ENCODE measurements at places on chromosomes 12 and 14.
A peak's percentile ranks its signal among the peaks of the same experiment; 100 is the strongest.

DNA sequence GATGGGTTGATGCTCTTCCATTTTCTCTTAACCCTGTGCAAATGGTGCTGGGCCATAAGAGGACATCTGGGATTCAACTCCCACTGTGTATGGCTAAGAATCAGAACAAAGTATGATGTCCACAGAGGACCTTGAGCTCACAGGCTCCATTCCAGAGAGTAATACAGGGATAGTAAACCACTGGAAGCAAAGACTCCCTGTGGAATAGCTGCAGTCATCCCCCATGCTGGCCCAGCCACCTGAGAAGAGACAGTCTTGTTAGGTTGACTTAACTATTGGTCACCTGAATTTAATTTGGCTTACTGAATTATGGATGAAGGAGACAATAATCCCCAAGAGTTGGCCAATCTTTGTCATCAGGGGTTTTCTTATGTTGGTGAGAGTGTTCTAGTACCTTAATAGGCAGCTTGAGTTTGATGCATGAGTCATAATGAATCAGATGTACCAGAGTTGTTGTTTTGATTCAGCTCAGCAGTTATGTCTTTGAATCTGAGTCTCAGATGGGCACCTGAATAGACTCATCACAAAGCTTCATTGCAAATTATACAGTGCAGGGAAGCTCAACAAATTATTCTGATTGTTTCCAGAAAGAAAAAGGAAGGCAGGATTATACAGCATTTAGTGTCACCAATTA, 122.7 kb downstream of the SSPN start:
- DNase-seq = no peak

- DNase-seq = no peak
Observed at GRCh38 chr12:114384739-114385138, 21.2 kb downstream of the TBX5 start.

DNA sequence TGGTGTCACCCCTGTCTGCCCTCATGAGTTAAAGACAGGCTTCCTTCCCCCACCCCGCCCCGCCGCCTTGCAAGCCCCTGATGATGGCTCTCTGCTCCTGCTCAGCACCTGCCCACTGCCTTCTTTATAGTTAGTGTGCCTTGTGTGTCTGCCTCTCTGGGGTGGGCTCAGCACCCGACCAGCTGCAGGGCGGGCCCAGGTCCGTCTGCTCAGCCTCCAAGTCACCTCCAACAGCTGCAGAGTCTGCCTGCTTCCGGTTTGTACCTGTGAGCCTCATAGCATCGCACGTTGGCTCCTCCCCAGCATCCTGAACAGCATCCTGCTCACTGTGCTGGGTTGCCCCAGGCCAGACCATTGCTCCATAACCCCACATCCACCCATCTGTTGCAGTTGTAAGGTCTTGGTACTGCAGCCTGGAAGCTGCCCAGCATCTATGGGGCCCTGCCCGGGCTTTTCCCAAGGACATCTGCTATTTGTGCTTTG, 3.5 kb downstream of the TGFB3 start:
- peak; percentile 51 for DNase-seq

DNA sequence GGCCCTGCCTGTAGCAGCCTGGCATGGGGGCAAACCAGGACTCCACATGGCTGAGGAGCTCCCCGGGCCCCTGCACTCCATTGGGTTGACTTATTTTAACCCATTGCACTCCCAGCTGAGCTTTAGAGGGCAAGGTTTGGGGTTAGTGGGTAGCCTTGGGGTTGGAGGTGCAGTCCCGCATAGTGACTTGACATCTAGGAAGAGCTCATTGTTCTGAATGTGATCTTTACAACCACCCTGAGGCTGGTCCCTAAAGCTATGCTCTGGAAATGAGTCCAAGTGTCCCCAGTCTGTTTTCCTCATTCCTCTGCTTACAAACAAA, 36.4 kb downstream of the NFKBIA start:
- no peak for DNase-seq

DNA sequence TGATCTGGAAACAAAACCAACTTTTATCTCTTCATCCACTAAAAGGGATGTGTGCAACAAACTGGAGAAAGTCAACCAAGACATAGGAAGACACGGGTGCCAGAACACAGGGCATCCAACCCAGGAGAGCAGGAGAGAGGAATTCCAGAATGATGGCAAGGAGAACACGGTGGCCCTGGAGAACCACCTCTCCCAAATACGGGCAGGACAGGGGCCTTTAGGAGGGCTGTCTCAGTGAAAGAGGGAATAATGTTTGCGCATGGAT, 93.4 kb upstream of the EGLN3 start:
- DNase-seq = no peak

GRCh38 chr12:122090759-122091515, 12.4 kb downstream of the MLXIP start:
- DNase-seq = no peak

- DNase-seq = no peak
Observed at GRCh38 chr12:68900241-68900640, 32.7 kb downstream of the CPM start.

- DNase-seq = no peak
Observed at GRCh38 chr14:72612041-72612440, 281.9 kb downstream of the DPF3 start.

GRCh38 chr12:15966426-15966825, 55.3 kb downstream of the DERA start:
- DNase-seq = no peak

- DNase-seq = no peak
Observed at GRCh38 chr12:1857086-1857485, 36.7 kb downstream of the LRTM2 start.

- no peak for DNase-seq
Observed at GRCh38 chr12:14892726-14893505, 7.3 kb upstream of the MGP start.

- no peak for DNase-seq
Observed at GRCh38 chr12:67893022-67893580, 96.1 kb upstream of the IFNG-AS1 start.

GRCh38 chr14:78851189-78851588, 681.0 kb downstream of the NRXN3 start:
- no peak for DNase-seq

DNA sequence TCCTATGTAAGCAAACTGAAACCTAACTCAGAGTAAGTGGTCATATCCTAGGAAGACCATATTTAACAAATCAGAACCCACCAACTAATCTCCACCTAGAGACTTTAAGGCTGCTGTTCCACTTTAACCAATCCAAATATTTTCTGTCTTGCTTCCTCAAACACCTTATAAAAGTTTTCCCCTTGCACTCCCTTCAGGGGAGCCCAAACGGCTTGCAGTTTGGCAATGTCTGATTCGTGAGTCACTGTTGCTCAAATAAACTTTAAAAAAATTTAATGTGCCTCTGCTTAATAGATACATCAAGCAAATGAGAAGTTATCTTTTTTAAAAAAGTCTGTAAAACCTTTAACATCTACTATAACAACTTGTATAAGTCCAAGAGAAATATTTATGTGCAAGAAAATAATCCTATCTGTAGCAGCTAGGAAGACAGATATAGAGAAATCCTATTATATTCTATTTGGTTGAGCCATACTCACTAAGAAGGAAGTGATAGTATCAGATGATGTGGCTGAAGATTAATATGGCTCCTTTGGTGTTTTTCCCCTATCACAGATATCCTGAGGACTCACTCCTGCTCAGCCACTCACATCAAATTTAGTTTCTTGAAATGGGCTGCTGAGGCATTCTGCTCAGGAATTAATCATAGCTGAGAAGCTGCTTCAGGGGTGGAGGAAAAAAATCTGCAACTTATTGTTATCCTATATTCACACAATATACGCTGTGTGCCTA, 65.1 kb upstream of the DUSP6 start:
- no peak for DNase-seq

DNA sequence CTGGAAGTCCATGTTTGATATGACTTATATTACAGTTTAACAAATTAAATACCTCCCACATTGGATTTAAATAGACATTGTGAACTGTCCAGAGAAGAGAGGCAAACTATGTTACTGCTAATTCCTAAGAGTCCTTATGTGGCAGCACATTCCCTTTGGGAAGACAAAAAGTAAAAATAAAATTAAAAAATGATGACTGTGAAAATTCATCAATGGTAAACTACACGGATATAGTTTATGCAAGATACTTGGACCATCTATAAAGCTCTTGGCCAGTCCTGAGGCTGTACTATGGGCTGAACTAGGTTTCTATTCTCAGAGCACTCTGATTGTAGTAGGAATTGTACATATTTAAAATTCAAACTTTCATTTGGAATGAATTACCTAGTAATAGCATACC, 206.4 kb downstream of the LRRK2 start:
- no peak for DNase-seq

DNA sequence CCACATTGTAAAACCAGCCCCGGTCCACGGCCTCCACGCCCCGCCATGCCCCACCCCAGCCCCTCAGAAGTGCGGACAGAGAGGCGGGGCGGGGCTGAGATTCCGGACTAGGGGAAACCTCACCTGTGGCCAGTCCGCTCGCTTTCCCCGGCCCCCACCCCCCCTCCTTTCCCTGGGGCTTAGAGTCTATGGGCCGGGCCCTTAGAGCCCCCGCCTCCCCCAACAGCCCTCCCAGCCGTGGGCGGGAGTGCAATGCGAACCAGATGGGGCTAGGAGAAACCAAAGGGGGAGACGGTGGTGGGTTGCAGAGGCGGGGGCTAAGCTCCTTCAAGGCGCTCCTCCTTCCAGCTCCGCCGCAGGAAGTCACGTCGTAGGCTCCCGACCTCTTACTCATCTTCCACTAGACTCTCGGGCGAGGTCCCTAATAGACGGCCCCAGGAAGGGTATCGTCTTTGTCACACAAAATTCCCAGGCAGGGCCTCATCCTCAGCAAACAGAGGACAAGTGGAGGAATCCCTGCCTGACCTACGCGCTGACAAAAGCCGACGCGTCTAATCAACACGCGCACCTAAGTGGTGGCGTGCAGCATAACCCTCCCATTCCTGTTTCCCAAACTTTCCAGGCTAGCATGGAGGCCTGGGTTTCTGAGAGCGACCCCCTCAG, 1.1 kb upstream of the NAB2 start:
- peak; percentile 78 for DNase-seq

DNA sequence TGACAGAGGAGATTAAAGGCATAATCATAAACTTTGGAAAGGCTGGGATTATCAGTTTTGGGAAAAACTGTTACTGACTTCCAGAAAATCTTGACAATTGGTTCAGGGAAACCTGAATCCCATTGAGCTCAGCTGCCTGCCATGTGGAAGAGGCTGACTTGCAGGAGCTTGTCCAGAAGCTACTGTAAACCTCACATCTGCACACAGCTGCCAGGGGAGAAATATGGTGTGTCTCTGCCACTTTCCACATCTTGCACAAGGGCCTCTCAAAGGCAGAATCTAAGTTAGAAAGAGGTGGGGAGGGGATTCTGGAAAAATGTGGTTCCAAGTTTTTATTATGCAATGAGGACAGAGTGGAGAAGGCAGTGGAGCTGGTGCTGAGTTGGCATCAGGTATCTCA, 8.7 kb upstream of the BHLHE41 start:
- DNase-seq = no peak

DNA sequence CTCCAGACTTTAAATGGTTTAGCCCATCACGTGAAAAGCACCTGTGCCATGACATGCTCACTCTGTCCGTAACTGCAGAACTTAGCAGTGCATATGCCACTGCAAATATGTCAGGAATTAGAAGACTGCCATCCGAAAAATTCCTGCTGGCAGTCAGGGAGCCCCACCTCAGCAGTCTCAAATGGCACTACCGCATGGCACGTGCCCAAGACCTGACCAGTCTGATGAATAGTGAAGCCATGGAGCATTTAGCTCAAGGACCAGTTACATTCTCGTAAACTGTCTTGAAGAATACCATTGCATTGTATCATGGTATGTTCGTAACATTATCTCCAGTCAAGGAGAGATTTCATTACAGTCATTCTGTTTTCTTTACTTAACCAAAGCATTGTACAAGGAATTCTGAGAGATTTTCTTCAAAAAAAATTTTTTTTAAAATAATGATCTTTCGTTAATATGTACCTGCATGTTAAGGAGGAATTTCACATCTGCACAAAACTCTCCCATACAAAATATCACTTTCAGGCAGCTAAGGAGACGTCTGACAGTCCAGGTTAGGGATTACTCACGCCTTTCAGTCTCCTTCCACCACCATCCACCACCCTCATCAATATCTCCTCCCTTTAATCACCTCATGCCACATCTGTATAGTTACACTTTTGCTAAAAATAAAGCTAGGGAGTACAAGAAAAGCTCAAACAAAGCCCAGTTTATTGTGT, 138.5 kb downstream of the ANO2 start:
- no peak for DNase-seq

- no peak for DNase-seq
Observed at GRCh38 chr14:53517270-53517960, 364.3 kb upstream of the DDHD1 start.

- DNase-seq = no peak
Observed at GRCh38 chr12:128449146-128449894, 182.3 kb downstream of the TMEM132C start.

DNA sequence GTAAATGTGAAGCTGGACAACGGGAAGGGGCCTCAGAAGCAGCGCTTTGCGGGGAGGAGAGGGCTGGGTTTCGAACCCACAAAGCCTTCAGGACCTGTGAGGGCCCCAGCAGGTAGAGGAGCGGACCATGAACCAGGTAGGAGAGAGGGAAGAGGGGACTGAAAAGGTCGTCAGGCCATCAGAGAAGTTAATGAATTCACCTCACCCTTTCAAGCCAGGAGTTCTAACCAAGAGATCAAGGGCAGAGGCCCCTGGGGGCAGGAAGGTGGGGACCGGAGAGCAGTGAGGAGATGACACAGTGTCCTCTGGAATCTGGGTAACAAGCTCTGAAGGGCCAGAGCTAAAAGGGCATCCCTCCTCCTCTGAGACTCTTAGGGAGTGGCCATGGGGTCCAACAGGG, 19.4 kb downstream of the SERPINA1 start:
- DNase-seq = no peak

GRCh38 chr12:114982760-114983159, 298.8 kb upstream of the TBX3 start:
- DNase-seq = no peak

DNA sequence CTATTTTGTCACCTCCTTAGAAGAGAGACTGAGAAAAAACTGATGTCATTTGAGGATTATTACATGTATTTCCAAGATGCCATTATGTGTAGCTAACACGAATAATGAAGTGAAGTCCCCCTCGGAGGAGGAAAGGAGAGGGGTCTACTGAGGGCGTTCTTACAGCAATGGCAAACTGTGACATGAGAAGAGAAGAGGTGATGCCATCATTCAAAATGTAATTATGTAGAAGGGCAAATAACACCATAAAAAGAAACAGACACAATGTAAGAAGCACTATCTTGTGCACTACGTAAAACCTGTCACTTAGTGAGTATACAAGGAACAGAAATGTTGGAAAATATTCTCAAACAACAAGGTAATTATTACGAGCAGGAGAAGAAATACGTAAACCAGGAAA, 126.5 kb downstream of the NELL2 start:
- DNase-seq = no peak

DNA sequence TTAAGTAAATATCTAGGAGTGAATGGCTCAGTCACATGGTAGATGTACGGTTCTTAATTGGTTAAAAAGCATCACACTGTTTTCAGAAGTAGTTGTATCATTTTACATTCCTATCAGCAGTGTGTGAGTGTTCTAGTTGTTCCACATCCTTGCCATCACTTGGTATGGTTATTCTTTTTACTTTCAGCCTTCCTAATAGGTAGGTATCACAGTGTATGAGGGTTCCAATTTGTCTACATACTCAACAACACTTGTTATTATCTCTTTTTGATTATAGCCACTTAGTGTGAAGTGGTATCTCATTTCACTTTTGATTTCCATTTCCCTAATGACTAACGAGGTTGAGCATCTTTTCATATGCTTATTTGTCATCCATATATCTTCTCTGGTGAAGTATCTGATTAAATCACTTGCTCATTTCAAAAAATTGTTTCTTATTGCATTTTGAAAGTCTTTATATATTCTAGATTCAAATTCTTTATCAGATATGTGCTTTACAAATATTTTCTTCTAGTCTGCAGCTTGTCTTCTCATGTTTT, 3.5 kb upstream of the SPRYD3 start:
- DNase-seq = no peak
